Stimulated activated naive B cell treated with anti-CD40 and anti-IgM and Interleukin-4, amounts not matched to agents 10 μg/mL and 1 μg/mL and 100 μg/mL, for 72 hours (primary cell): ENCODE measurements at places on chromosomes 7 and 10.

DNA sequence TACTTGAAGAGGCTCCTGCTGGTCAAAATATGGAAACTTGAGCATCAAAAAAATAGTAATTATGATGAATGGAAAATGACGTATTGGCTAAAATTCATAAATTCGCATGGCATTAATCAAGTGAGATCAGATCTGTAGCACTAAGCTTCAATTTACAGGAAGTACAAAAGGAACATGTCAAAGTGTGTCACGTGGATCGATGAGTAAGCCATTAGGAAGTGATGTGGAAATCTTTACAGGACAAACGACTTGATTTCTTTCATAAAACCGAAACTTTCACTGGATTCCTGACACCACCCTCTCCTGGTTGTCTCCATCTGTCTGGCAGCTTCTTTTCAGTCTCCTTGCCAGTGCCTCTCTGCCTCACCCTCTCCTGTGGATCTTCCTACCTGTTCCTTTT is 25.8 kb downstream of the AKR1C8 start:
- no peak for DNase-seq

DNA sequence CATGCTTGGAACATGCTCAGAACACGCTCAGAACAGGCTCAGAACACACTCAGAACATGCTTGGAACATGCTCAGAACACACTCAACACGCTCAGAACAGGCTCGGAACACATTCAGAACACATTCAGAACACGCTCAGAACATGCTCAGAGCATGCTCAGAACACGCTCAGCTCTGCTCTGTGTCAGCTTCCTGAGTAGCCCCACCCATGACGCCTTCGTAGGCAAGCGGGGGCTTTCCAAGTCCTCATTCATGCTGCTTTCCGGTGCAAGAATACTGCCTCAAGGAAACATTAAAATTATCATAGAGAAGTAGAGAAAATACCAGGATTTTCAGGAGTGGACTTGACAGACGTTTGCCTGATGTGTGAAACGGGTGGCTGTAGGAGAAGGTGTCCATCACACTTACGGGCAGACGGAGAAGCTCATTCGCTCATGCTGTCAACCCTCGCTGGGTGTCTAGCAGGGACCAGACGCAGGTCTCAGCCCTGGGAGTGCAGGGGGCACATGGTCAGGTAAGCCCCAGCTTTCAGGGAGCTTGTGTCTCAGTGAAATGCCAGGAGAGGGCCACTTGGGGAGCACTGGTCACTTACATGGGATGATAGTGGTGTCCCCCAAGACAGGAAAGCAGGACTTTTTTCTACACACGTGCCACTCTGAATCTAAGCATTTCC is 24.7 kb downstream of the EN2 start:
- no peak for DNase-seq

- no peak for DNase-seq
Measured at GRCh38 chr10:109939315-109939961, 16.1 kb upstream of the XPNPEP1 start.

GRCh38 chr10:50540826-50541122 is 83.0 kb downstream of the SGMS1 start:
- DNase-seq: no peak

- no peak for DNase-seq
Measured at GRCh38 chr10:47330366-47330765, 8.1 kb downstream of the GDF2 start.

DNA sequence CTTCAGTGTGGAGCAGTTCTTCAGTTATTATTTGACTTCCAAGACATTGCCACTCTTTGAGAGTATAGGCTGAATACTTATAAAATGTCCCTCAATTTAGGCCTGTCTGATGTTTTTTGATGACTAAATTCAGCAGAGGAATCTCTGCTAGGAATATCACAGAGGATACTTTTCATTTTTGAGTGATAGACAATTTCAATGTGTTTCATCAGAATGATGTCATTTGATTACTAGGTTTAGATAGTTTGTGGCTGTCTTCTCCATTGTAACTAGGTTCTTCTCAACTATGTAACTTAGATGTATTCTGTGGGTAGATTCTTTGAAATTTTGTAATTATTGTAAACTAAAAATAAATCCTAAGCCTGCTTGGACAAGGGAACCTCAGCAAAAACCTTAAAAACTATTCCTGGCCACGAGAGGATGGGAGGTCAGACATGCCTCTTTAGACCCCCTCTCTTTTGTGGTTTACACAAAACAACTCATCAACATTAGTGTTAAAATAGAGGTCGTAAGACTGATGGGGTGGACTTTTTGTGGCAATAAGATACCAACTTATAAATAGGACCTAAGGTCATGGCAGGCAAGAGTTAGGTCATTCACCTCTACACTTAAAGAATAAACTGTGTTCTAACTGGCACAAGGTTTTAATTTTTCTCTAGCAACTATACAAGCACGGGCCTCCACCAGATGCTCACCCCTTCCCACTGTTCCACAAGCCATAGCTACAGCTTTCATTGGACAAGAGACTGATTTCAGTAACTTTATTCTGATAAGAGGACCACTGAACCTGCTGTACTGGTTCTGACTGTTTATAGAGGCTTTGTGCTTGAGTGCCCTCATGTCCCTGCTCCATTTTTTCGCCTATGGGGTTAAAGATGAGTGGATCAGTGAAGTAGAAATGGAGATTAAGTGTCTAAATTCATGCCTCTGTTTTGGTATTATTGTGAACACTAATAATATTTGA is 33.7 kb downstream of the CYP2C8 start:
- DNase-seq: no peak

- no peak for DNase-seq
Measured at GRCh38 chr7:75537731-75538130, 45.6 kb downstream of the SPDYE5 start.

DNA sequence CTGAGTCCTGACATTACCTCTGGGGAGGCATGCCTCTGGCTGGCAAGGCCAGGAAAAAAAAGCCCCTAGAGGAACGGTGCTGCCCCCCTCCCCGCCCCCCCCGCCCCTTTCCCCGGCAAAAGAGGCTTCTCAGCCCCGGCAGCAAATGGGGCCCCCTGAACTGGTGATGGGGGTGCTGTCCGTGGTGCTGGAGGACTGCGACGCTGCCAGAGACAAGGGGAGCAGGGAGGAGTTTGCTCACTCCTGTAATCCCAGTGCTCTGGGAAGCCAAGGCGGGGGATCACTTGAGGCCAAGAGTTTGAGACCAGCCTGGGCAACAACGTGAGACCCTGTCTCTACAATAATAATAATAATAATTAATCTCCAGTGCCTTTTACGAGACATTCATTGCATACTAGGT is 23.7 kb downstream of the SRRM3 start:
- DNase-seq: no peak

- DNase-seq: no peak
Measured at GRCh38 chr7:36565792-36566356, 158.4 kb downstream of the AOAH start.

DNA sequence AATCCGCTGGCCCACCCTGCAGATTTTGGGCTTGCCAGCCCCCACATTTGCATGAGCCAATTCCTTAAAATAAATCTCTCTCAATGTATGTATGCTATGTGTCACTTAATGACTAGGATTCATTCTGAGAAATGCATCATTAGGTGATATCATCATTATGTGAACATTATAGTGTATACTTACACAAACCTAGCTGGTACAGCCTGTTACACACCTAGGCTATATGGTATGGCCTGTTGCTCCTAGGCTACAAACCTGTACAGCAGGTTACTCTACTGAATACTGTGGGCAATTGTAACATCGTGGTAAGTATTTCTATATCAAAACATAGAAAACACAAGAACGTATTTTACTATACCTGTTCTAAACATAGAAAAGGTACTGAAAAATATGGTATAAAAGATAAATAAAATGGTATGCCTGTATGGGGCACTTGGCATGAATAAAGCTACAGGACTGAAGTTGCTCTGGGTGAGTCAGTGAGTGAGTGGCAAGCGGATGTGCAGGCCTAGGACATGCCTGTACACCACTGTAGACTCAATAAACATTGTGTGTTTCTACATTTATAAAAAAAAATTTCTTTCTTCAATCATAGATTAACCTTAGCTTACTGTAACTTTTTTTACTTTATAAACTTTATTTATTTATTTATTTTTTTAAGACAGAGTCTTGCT is 135.9 kb downstream of the ABCA13 start:
- no peak for DNase-seq

- DNase-seq: no peak
Measured at GRCh38 chr7:50674896-50675835, 107.5 kb downstream of the GRB10 start.

DNA sequence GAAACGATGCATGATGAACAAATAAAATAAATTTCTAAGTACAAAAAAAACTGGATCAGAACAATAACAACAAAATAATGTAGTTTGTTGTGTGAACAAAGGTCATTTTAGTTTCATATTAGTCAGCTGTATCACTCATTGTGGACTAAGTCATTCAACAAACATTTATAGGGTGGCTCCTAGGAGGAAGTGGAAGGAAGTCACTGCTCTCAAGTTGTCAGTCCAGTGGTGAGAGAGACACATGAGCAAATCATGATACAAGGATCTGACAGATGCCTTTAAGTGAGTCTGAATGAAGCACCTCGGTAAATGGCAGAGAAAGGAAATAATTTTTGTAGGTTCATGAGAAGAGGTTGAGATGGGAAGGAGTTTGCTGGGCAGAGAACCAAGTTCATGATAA is 56.8 kb downstream of the EPDR1 start:
- DNase-seq: no peak

DNA sequence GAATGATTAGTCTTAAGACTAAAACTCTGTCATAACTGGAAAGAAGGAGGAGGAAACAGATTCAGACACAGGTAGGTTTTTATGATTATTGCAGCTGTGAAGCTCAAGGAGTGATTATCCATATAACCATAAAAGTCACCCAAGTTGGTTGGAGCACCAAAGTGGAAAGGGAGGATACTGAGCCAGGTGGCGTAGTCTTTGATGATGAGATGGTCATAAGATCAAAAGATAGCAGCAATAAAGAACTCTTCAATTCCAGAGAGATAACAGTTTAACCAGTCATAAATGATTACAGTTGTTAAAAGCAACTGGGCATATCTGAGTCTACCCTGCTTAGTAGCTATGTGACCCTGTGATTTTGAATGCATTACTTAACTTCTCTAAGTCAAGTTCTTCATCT is 8.4 kb downstream of the ABCB1 start:
- no peak for DNase-seq

DNA sequence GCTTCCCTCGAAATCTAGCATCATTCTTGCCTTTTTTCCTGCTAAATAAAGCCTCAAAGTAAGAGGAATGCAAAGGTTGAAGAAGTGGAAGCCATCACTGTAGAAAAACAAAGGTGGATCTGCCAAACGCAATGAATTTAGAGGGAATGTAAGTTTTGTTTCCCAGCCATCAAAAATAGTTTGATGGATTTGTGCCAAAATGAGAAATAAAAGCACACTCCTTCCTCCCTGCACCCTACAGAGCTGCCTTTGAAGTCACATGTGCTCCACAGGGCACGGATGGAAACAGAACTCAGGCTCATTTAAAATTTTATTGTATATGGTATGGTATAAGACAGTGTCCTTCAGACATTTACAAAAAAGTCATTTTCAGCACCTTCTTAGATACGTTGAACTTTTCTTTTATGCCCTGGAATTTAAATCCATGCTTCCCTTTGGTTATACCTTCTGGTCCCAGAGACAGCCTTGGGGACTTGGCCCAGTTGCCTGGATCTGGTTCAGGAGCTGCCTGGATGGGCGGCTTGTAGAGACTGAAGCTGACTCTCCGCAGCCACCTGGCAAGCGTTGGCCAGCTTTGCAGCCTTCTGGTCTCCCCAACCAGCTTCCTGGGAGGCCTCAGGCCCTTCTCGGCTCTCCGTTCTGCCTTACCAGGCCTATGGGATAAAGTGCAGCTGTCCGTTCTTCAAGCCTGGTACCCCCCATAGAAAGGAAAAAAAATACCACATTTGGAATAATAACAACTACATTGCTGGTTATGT is 228.5 kb upstream of the NEBL start:
- DNase-seq: no peak

DNA sequence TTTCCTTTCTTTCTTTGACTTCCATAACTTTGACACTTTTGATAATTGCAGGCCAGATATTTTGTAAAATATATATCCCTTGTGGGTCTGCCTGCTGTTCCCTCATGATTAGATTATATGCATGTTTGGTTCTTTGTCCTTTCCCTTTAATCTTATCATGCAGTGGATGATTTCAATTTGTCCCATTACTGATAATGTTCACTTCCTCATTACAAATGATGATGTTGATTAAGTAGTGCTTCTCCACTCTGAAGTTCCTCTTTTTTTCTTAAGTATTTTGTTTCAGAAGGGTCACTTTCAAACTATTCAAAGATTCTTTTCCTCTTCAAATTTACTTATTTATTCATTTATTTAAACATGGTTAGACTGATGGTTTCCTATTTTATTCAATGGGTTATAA is 898.1 kb downstream of the XPNPEP1 start:
- DNase-seq: no peak

DNA sequence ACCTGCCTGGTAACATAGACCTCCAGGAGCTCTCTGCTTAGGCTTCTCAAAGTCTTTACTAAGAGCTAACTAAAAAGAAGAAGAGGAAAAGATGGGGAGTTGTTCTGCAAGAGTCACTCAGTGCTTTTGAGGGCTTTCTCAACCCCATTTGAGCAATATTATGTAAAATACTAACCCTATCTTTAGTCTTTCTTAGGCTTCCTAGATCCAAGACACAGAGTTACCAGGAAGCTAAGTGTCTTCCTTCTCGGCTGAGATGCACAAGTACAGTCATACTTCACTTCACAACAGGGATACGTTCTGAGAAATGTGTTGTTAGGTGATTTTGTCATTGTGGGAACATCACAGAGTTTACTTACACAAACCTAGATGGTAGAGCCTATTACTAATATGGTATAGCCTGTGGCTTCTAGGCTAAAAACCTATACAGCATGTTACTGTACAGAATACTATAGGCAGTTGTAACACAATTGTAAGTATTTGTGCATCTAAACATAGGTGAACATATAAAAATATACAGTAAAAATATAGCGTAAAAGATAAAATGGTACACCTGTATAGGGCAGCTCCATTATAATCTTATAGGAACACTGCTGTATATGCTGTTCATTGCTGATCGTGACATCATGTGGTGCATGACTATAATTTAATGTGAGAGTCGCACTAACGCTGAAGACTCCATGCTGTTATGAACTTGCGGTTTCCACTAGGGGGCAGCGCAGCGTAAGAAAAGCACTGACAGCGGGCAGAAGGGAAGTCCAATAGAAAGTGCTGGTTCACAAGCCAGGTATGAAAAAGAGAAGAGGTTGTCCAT is 16.3 kb downstream of the ANKRD22 start:
- peak; percentile 67 for DNase-seq

DNA sequence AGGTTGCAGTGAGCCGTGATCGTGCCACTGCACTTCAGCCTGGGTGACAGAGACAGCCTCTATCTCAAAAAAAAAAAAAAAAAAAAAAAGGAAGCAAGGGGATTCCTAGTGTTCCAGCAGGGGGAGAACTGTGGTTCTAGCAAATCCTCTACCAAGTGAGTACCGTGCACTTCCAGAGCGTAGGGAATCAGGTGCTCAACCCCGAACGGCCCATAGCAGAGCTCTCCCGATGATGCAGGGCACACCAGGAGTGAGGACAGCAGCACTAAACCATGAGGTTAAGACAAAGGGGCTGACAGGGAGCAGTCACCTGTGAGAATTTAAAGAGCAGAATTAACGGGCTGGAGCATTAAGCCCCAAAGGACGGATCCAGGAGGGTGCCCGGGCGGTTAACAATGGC is 173.6 kb downstream of the PTPRN2 start:
- no peak for DNase-seq

GRCh38 chr10:128053356-128053755 is 72.9 kb downstream of the MKI67 start:
- no peak for DNase-seq

GRCh38 chr7:111238886-111239285 is 148.0 kb downstream of the LRRN3 start:
- DNase-seq: no peak
